ENCODE measurements at places on chromosomes 6 and 20.

DNA sequence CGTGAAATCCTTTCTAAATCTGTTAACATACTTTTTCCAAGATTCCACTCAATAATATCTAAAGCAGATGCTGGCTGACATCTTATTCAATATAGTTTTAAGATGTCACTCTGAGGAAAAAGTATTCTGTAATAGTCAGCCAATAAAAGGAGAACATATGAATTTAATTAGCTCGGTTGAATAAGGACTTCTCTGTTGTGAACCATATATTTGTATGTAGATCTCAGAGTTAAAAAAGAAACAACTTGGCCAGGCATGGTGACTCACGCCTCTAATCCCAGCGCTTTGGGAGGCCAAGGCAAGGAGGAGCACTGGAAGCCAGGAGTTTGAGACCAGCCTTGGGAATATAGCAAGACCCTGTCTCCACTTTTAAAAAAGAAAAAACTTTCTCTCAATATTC, 7.4 kb upstream of the CD24 start:
- DNase-seq, result no peak

DNA sequence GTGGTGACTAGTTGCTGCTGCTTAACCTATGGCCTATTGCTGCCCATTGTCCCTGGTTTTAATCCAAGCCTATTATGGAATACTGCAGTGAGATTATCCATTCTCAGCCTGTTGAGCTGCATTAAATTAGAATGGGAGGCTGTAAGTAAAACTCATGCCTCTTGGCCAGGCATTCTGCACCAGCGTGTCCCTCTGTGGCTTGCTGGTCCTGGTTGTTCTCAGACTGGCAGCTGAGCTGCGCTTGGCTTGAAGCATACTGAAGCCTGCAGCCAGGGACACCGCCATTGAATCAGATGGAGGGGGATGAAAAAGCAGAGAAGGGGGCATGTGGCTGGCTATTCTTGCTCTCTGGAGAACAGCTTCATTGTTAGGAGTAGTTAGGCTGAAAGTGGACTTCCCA, 15.6 kb downstream of the LRRN4 start:
- no peak for DNase-seq

GRCh38 chr6:23244300-23244699, 674.9 kb downstream of the HDGFL1 start:
- no peak for DNase-seq

GRCh38 chr6:24796616-24797290, 2.0 kb downstream of the ARMH2 start:
- DNase-seq, result no peak

DNA sequence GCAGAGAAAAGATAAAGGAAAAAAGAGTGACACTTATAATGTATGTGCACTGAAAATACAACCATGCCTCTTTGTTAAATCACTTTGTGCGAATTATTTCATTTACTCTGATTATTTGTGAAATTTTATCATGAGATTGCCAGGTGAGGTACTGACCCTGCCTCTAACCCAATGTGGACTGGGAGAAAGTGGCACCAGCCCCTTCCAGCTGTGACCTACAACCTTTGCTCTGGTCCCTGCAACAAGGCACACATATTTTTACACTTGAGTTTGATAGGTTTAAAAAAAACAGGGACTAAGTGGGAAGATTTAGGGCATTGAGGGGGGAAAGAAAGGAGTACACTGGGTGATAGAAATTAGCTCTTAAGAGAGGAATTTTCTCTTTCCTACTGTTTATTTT, 80.3 kb upstream of the ISM1 start:
- no peak for DNase-seq

Data from activated CD8-positive, alpha-beta memory T cell treated with anti-CD3 and anti-CD28 coated beads for 4 hours (primary cell).